Renal cortex interstitium (tissue), 15 donors: ENCODE measurements at places on chromosomes 3 and 15. TPM values are rescaled to one million over a fixed set of nuclear protein-coding genes. Genes with fewer than 3 reads are reported as not detected.

PAK6 gene
- polyA plus RNA-seq = 6.1 TPM

DNA sequence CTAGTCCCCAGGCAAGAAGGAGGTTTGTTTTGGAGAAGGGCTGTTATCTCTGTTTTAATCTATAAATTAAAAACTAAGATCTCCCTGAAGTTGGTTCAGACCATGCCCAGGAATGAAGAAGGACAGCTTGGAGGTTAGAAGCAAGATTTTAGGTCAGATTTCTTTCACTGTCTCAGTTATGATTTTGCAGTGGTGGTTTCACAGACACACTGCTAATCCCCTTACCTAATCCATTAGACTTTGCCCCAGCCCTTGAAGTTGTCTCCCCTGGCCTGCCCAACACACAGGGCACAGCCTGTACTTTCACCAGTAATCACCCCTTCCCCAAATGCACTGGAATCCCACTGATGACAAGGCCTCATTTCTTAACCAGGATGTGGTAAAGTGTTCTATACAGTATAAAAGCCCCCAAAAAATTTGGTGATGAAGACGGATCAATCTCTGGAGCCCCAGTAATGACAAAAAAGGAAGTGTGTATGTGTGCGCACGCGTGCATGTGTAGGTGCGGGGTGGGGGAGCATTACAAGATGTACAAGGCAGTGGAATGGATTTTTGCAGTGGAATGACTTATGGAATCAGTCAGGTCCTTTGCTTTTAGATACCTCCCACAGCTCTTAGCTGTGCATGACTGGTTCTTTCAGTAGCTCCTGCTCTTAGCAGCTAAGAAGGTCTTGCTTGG lies 73.1 kb upstream of the TERB2 start:
- DNase-seq = no peak

DNA sequence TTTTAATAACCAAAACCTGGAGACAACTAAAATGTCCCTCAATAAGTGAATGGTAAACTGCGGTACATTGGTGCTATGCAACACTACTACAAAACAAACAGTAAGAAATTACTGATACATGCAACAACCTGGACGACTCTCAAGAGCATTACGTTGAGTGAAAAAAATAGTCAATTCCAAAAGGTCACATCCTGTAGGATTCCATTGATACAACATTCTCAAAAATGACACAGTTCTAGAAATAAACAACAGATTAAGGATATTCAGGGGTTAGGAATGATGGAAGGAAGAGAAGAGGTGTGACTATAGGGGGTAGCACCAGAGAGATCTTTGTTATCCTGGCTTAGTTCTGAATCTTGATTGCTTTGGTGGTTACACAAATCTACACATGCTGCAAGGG lies 72.2 kb downstream of the ZNF148 start:
- no peak for DNase-seq

GRCh38 chr3:156611870-156612494 lies 57.1 kb upstream of the SSR3 start:
- DNase-seq = no peak

EFHB gene
- 2.6 TPM for polyA plus RNA-seq

DNA sequence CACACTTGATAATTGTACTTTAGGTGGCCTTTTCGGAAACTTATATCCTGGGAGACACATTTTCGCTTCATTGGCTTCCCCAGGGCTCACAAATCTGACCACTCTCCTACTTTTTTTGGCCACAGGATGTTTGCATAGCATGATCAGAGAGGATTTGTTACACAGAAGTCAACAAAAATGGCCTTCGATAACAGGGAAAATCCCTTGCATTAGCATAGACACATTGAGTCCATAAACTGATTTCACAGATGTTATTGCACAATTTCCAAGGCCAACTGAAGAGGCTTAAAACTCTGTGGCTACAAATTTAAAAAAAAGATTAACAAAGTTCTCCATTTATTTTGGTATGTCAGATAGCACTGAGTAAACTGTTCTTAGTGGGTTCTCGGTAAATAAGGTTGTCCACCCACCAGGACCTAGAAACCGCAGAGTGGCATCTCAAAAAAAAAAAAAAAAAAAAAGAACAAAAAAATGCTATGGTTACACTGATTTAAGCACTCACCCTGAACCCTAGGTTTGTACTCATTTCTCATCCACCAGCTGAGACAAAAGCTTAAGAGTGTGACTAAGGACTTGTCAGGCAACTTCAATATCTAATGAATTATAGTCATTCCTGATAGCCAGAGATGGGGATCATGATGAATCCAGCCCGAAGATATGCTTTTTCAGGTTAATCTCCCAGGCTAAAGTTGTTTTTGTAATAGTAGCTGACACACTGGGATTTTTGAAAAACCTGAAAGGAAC lies 188.9 kb upstream of the SYNPR start:
- no peak for DNase-seq

GRCh38 chr15:49036650-49037545 lies 9.3 kb downstream of the SECISBP2L start:
- no peak for DNase-seq

PSMD6 gene
- 107 TPM for polyA plus RNA-seq

ARL14 gene
- not detected for polyA plus RNA-seq

- no peak for DNase-seq
These were observed 463.5 kb downstream of the FOXP1 start for GRCh38 chr3:71120012-71120411.

- DNase-seq = no peak
These were observed 31.1 kb upstream of the PPIB start for GRCh38 chr15:64193971-64194370.

SLC9C1 gene
- polyA plus RNA-seq = 0.61 TPM

GRCh38 chr3:123655400-123655799 lies 70.5 kb upstream of the HACD2 start:
- DNase-seq = no peak

SLC15A2 gene
- polyA plus RNA-seq = 8.8 TPM

BUB1B gene
- 40.1 TPM for polyA plus RNA-seq

GRCh38 chr3:140203510-140203909 lies 268.5 kb downstream of the CLSTN2 start:
- no peak for DNase-seq

NUSAP1 gene
- polyA plus RNA-seq = 87.8 TPM

CFAP20DC gene
- polyA plus RNA-seq = 5.2 TPM
